ENCODE measurements at places on chromosomes 2 and 18.

GRCh38 chr2:112000399-112001135 lies 54.5 kb upstream of the TMEM87B start:
- DNase-seq = no peak

- no peak for DNase-seq
Observed at GRCh38 chr2:173555833-173556232, 201.2 kb downstream of the CDCA7 start.

DNA sequence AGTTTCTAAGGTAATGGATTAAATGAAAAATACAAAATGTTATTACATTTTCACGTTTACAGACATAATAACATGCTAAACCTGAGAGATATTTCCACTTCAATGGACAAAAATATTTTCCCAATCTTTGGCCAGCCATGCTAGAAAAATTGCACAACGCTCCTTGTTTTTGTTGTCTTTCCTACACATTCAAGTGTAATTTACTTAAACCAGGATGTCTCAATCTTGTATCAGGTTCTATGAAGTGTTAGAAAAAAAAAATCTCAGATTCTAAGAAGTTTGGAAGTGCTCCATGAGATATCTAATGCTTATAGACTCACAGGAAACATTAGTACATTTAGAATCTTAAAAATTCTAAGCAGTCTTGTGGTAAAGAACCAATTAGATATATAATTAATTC lies 141.8 kb upstream of the SLC35G4 start:
- peak; percentile 8 for DNase-seq

DNA sequence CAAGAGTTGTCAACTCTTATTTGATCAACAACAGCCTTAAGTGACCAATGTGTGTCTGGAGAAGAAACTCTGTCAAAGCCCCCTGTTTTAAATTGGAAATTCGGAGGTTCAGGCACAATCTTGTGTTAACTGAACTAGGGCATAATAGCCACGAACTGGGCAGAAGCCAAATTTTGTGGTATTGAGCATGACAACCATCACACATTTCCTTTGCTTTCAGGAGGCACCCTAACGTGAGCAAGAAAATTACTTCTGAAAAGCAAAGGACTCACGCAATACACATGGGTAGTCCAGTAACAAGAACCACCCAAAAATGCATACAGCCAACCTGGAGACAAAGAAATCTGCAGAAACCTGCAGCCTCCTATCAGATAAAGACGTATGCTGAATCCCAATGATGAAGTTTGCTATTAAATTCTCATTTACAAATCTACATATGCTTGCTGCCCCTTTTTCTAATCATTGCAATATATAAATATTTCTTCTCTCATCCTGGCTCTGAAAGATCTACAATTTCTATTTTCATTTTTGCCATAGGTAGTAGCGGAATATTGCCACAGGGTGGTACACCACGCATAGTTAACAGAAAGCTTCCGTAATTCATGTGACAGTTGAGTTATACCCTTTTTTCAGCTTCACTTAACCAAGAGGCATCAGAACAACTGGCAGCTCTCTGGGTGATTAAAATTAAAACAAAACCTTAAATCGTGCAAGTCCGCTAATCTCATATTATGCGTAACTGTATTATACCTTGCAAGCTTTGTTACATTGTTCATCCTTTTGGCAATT lies 495.8 kb downstream of the NRXN1 start:
- no peak for DNase-seq

DNA sequence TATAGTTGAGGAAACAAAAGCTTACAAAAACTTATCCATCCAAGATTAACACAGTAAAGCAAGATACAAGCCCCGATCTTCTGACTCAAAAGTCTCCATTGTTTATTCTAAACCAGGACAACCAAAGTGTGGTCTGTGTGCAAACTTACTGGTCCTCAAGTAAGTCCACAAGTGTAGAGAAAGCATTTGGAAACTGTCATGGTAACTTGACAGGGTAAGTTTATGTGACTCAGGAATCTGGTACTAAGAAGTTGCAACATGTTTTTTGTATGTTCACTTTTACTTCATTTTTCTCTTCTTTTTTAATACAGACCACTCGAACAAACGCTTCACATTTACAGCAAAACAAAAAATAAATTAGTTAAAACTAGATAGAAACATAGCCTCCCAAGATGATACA lies 9.4 kb downstream of the MBD2 start:
- no peak for DNase-seq

DNA sequence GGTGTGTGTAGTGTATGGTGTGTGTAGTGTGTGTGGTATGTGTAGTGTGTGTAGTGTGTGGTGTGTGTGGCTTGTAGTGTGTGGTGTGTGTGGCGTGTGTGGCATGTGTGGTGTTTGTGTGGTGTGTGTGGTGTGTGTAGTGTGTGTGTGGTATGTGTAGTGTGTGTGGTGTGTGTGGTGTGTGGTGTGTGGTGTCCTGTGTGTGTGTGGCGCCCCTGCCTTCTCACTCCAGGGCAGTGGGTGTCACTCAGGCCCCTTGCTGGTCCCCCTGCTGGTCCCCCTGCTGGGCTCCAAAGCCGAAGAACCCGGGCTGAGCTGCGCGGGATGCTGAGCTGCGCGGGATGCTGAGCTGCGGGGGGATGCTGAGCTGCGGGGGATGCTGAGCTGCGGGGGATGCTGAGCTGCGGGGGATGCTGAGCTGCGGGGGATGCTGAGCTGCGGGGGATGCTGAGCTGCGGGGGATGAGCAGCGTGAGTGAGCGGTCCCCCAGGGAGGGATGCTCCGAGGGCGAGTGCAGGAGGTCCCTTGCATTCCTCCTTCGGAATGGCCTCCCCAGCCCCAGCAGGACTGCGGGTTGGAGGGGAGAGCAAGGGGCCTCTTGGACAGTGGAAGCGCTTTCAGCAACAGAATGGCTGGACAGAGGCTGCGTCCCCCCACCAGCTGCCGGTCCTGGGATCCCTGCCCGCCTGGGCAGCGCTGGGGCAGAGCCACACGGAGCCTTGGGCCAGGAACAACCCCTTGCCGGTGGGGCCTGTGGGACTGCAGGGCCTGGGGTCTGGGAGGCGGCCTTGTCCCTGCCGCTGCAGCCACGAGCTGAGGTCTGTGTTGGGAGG lies 3.4 kb upstream of the RTP5 start:
- peak; percentile 74 for DNase-seq

GRCh38 chr2:155145758-155146229 lies 447.3 kb downstream of the KCNJ3 start:
- no peak for DNase-seq

- DNase-seq = peak; percentile 64
Observed at GRCh38 chr2:147511491-147511948, 333.3 kb upstream of the ACVR2A start.

DNA sequence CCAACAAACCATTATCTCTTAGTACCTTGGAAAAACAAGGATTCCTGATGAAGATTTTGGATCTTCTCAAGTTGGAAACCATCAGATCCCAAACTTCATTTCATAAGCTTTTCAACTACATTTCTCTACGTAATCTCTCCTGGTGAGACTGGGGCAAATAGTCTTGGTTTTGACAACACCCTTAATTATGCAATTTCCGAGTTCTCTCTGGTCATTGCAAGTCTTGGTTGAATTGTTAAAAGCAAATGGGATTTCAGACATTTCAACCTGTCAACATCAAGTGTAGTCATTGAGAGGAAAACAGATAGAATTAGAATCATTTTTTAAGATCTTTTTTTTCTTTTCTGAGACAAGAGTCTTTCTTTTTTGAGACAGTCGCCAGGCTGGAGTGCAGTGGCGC lies 26.2 kb downstream of the KLF7 start:
- DNase-seq = no peak

- no peak for DNase-seq
Observed at GRCh38 chr2:34660741-34661140, 1061.6 kb upstream of the FAM98A start.

GRCh38 chr18:56473400-56474024 lies 164.9 kb downstream of the TXNL1 start:
- DNase-seq = no peak

GRCh38 chr2:36459725-36460137 lies 104.2 kb downstream of the CRIM1 start:
- DNase-seq = no peak

GRCh38 chr2:48980846-48981245 lies 173.5 kb downstream of the FSHR start:
- no peak for DNase-seq

DNA sequence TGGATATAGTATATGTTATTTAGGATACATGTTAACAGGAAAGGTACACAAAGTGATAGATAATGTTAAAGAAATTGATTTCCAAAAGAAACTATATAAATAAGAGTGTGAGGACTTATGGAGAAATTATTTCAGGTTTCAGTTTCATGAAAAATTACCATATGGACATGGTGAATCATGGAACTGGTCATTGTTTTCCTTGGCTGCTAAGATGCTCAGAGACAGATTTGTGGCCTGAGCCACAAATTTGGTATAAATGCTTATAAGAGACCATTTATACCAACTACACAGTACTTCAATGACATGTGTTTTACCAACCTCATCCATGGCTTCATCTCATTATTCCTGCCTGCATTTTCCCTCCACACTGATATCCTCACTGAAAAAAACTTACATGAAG lies 188.1 kb downstream of the FMNL2 start:
- no peak for DNase-seq

DNA sequence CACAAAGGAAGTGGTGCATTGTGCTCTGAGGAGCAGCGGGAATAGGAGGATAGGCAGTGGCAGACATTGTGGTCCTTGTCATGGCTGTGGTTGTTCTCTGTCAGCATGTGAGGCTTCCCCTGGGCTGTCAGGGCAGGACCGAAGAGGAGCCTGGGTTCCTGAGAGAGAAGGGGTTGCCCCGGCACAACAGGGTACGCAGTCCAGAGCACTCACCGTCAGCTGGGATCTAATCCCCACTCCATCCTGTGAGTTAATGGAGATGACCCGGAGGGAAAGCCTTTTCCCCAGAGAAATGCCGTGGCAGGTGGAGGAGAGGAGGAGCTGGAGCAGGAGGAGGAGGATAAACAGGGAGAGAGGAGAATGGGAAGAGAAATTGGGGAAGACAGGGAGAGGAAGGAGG lies 396.7 kb upstream of the HS6ST1 start:
- no peak for DNase-seq

DNA sequence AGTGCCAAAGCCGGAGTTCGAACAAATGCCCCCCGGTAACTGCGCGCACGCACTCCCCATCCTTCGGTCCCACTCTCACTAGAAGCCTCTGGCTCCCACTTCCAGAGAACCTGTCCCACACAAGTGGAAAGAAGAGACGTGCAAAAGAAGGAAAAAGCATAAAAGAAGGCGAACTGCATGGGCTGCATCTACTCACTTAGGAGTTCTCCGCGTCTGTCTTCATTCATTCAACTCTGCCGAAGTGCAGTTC lies 312 bp downstream of the NR4A2 start:
- no peak for DNase-seq

- DNase-seq = no peak
Observed at GRCh38 chr2:56898986-56899385, 715.2 kb downstream of the CCDC85A start.

DNA sequence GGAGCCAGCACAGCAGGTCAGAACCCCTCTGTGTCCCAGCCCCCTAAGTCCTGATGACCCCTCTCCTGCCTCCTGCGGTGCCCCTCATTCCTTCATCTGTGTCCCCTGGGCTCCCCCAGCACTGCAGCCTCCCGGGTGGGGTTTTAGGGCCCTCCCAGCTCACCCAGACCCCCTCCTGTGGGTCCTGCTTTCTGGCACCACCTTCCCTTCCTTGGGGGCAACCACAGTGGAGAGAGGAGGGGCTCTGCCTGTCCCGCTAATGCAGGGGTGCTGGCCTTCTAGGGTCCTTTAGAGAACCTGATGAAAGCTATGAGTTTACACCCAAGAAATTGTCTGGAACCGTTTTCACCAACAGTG lies 42.7 kb upstream of the ALPP start:
- no peak for DNase-seq

DNA sequence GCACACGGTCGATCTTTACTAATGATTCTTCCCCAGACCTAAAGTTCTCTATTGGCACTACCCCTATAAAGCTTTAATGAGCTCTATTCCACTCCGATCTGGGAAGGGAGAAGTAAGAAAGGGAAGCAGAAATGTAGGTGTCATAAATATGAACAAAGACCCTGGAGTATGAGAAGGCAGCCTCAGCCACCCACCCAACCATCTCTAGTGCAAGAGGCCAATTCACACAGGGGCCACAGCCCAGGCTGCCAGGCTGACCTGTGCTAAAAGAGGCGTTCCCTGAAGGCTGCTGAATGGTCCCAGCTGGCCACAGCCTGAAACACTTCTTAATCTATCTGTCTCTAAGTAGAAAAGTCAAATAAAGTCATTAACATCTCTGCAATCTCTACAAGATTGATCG lies 60.1 kb upstream of the ACTR3 start:
- no peak for DNase-seq

GRCh38 chr18:47735041-47735702 lies 195.3 kb downstream of the SMAD2 start:
- DNase-seq = no peak

DNA sequence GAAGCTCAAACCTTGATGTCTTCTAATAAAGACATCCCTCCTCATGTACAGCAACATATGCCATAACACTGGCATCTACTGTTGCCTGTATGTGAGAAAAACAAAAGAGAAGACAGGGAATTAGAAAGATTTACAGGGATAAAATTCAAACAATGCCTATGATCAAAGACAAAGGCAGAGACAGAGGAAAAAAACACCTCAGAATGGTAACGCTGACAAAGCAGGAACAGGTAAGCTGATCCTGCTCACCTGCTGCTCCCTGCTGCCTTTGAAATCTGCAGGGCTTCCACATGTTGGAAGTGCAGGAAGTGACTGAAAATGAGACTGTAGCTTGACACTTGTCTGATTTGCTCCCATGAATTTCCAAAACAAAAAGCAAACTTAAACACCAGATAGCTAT lies 90.2 kb upstream of the DNAJC10 start:
- no peak for DNase-seq

DNA sequence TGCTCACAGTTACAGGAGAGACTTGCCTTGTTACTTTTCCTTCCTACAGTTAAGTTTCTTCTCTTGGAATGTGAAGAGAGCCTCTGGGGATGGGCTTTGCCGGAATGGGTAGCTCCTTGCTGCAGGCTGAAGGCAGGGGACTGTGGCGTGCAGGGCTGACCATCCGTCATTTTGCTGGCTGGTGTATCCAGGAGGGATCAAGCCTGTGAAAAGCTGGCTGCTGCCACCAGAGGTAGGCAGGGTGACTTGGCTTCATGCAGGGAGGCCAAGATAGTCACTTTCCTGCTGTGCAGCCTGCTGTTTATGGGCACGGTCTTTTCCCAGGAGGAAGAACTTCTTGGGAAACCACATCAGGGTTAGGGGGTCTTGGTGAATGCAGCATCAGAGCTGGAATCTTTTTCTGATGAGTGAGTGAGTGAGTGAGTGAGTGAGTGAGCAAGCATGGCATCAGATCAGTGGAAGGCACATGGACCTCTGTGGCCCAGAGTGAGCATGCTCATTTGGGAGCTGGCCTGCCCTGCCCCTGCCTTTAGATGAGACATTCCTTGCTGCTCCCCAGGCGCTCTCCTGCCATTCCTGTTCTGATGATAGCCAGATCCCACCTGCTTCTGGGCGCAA lies 33.0 kb downstream of the FHOD3 start:
- DNase-seq = no peak

GRCh38 chr2:210203147-210203546 lies 22.1 kb downstream of the ACADL start:
- DNase-seq = no peak
